ENCODE measurements at places on chromosomes 6 and 20.

DNA sequence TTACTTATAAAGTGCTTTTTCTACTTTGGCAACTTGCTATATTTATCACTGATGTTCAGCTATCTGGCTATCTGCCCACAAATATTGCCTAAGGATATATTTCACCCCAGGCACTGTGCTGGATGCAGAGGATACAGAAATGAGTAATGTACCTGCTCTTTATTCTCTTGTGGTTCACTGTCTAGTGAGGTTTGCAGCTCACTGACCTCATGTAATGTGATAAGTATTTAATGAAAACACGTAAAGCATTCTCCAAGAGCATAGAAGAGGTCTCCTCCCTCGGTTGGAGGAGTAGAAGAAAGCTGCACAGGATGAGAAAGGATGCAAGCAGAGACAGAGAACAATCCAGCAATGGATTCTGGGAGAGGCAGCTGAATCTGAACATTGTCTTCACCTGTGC lies 610.7 kb downstream of the CBLN4 start:
- no peak for DNase-seq

DNA sequence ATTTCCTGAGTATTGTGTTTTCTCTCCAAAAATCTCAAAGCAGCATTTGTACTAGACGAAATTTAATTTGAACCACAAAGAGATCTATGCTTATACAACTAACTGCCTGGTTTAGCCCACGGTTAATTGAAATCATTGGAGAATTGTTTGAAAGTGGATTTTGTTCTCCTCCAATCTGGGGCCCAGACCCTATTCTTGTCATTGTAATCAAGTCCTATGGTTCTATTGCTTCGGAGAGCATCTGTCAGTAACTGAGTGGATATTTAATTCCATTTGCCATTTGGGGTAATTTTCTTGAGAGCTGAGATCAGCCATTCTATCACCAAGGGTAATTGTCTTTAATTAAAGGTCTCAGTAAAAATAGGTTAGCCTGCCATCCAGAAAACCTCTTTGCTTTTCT lies 117.0 kb upstream of the KCNG1 start:
- no peak for DNase-seq

DNA sequence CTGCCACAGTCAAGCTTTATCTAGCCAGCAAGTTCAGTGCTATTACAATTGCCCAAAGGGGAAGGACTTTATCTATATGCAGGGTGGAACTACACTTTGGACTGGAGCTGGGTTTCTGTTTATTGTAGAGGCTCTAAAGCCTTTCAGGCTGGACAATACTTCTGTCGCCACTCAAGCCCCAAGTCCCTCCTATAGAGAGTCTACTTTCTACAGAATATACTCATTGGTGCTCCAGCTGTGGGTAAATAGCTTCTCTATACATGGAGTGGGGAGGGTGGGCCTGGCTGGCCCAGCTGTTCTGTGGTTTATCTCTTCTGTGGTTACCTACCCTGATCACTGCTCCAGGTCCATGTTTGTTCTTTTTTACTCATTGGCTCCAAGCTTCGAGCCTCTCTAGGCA lies 151.8 kb upstream of the MYLIP start:
- no peak for DNase-seq

- DNase-seq, result no peak
Measured at GRCh38 chr6:72022830-72023229, 136.5 kb downstream of the RIMS1 start.

GRCh38 chr6:134689641-134690040 lies 260.3 kb downstream of the ALDH8A1 start:
- DNase-seq, result no peak

DNA sequence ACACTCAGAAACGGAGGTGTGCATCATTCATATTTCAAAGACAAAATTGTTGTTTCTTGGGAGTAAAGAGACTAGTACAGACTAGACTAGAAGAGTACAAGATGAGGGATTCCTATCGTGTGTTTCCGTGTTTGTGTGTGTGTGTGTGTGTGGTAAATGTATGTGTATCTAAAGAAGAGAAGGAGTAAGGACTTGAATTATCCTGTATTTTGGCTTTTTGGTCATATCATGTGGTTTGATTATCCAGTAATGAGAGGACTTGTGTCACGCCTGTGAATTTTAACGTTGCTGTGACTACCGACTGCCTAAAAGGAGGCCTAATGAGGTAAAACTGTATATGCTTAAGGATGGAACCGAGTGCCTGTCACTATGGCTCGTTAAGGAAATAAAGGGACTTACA lies 44.4 kb upstream of the MAP7 start:
- DNase-seq, result no peak

DNA sequence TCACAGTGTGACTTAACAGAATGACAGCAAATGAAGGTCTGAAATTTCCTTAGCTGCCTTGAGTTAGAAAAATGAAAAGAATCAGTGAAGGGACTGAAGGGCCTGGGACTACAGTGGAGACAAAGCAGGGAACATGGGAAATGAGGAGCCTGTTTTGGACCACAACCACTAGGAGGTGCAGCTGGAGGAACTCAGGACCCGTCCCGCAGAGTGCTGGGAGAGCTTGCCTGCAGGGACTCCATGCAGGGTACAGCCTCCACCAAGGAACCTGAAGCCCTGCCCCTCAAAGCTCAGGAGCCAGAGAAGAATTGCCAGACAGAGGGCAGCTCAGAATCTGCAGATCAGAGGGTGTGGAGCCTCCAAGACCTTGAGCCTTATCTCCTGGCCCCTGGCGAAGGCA lies 50.7 kb downstream of the LRFN2 start:
- no peak for DNase-seq

DNA sequence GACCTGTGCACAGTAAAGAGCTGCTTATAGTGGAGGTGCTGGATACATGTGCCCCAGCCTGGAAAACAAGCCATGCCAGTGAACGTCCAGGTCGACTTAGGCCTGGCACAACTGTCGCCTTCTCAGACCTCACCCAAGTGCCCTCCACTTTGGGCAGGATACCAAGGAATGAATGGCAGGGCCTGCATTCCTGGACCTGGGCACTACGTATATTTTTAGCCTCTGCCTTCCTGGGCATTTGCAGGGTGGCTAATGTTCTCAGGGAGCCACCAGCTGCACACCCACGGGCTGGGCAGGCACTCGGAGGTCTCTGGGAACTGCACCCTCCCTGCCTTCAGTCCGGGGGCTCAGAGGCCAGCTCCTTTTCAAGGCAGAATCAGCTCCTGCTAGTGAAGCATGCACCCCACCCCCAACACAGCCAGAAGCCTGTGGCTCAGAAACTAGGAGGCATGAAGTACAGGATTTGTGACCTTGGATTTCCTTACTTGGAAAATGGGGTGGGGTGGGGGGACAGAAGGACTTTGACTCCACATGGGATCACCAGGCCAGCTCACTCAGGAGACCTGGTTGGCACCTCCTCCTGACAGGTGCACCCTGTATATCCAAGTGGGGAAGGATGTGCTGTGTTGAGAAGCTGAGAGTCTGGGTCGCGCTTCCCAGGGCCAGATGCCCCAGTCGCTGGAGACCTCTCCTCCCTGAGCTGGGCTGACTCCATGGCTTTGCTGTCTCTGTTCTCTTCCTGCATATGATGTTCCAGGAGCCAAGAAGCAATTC lies 2.5 kb upstream of the LSM14B start:
- no peak for DNase-seq

GRCh38 chr6:35569011-35569461 lies 56.3 kb upstream of the TULP1 start:
- no peak for DNase-seq

- DNase-seq, result no peak
Measured at GRCh38 chr6:46538800-46539480, 47.7 kb upstream of the RCAN2 start.

- no peak for DNase-seq
Measured at GRCh38 chr6:40788661-40789655, 201.8 kb upstream of the LRFN2 start.

DNA sequence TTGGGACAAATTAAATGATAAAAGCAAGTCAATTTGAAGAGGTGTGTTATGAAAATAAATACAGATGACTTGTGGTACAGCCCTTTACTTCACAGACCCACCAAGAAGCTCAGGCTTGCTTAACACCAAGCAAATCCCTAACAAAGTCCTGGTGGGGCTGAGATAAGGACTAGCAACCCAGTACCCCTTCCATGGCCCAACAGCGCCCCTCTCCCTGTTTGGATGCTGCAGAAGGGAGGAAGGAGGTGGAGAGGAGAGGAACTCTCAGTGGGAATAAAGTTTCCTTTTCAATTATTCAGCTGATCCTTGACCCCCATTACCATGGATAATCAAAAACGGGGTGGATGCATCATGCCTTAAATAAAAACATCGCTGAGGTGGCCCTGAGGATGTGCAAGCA lies 4.5 kb upstream of the ZNF831 start:
- no peak for DNase-seq

GRCh38 chr6:43334466-43335095 lies 26.0 kb upstream of the CRIP3 start:
- peak; percentile 17 for DNase-seq

DNA sequence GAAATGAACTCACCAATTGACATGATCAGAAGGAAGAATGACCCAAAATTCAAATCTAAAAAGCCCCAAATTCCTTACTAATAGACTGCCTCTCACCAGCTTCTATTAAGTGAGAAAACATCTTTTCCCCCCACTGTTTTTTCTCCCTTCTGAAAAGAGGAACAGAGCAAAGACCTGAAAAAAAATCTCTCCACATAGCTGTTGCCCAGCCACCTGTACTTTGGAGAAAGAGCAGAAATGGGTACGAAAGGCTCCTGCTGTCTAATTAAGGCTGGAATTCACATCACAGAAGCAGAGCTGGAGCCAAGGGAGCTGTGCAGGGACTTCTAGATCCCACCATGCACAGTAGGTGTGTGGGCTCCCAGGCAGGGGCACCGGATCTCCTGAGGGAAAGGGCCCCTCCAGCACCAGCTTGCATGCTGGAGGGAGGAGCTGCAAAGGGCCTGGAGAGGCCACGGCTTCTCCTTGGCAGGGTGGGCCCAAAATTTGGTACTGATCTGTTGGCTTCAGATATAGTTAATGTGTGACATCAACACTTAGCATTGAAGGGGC lies 73.2 kb upstream of the DUSP22 start:
- no peak for DNase-seq

DNA sequence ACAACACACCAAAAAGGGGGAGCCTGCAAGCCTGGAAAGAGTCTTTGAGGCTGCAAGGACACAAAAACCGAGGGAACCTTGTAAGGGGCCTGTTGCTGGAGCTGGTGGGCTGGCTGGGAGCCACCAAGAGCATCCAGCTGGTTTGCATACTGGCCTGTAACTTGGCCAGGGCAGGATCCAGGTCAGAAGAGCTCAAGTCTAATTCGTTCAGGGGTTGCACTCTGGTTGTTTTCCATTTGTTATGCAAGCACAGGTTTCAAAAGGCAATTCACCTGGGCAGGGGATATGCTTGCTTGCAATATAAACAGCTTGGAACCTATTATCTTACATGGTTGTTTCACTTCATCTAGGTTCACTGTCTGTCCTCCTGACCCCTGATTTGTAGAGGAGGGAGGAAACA lies 98.3 kb upstream of the GCM1 start:
- DNase-seq, result no peak

DNA sequence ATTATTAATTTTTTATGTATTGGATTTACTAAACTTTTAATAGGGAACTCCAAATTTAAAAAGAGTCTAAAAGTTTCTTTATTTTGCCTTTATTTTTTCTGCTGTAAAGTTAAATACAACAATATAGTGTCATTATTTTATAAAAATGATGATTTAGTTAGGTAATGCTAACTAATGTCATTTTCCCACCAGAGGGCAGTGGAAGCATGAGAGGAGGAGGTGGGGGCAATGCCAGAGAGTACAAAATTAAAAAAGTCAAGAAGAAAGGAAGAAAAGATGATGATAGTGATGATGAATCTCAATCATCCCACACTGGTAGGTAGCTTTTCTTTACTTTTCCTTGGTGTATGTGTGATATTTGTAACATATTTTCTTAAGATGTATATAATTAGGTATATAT lies 20.2 kb upstream of the FHL5 start:
- no peak for DNase-seq

GRCh38 chr20:44587035-44587980 lies 4.9 kb downstream of the PKIG start:
- DNase-seq, result no peak

DNA sequence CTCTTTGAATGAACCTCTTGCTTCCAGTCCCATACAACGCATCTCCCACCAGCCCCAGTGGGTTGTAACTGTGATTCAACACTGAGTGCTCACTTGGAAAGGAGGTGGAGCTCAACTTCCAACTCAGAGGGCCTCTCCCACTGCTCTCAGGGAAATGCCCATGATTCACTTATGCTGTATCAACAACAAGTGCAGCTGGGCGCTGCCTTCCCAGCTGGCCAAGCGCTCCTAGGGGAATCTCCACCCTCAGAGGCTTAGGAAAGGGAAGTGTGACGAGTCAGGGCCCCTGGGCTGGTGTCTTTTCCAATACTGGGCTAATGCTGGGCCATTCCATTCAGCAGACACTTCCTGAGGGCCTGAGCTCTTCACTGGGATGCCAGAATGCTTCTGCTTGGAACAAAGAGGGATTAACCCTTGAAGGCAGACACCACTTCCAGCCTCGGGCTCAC lies 8.1 kb upstream of the OCSTAMP start:
- DNase-seq, result peak; percentile 57

- DNase-seq, result no peak
Measured at GRCh38 chr6:79525272-79526100, 11.7 kb downstream of the LCA5 start.

DNA sequence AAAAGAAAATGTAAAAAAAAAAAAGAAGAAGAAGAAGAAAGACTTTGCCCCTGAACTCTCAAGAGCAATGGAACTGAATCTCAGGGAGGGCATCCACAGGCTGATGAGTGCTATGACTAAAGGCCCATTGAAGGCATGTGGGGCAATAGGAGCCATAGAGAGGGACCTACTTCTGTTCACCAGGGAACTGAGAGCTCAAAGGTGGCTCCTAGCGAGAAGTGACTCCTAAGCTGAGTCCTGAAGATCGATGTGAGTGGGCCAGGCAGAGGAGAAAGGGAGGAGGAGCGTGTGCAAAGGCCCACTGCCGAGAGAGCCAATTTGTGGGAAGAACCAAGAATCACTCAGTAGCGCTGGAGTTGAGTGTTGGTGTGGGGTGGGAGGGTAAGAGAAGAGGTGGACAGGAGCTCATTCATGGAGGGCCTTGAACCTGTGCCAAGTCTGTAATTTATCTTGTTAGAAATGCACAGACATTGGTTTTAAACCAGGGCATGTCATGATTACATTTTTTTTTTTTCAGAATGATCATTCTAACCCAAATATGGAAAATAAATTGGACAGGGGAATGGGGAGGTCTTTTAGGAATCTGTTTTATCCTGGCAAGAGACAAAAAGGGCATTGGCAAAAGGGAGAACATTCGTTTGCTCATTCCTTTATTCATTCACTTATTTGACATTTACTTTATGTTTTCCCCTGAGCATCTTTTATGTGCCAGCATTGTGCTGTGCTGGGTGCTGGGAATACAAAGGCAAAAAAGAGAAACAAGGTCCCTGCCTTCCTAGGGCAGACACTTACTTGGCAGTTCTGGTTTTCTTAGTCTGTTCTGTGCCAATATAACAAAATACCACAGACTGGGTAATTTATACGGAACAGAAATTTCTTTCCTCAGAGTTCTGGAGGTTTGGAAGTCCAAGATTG lies 67.4 kb upstream of the DSP start:
- no peak for DNase-seq

Data from AG09309 (cell line).